CD4-positive, alpha-beta T cell (primary cell): ENCODE measurements at places on chromosomes 4 and X. TPM values are rescaled to one million over a fixed set of nuclear protein-coding genes. Genes with fewer than 3 reads are reported as not detected.

Gene HTN1
- total RNA-seq, result not detected

Gene CHIC1
- total RNA-seq, result 7.2 TPM

Gene PASD1
- not detected for total RNA-seq

Gene RRAGB
- total RNA-seq, result 8.5 TPM

Gene DCAF8L2
- not detected for total RNA-seq

Gene CYTL1
- total RNA-seq, result not detected

Gene PPEF2
- 0.49 TPM for total RNA-seq

Gene EDNRA
- total RNA-seq, result not detected

DNA sequence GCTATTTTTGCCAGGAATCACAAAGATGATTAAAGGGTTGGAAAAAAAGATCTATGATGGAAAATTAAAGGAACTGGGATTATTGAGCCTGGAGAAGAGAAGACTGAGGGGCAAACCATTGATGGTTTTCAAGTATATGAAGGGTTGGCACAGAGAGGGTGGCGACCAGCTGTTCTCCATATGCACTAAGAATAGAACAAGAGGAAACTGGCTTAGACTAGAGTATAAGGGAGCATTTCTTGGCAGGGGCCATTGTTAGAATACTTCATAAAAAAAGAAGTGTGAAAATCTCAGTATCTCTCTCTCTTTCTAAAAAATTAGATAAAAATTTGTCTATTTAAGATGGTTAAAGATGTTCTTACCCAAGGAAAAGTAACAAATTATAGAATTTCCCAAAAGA, 75.1 kb downstream of the NPNT start:
- DNase-seq, result no peak

- DNase-seq, result no peak
These were observed 498.1 kb downstream of the NLGN4X start for GRCh38 chrX:5730556-5730955.

DNA sequence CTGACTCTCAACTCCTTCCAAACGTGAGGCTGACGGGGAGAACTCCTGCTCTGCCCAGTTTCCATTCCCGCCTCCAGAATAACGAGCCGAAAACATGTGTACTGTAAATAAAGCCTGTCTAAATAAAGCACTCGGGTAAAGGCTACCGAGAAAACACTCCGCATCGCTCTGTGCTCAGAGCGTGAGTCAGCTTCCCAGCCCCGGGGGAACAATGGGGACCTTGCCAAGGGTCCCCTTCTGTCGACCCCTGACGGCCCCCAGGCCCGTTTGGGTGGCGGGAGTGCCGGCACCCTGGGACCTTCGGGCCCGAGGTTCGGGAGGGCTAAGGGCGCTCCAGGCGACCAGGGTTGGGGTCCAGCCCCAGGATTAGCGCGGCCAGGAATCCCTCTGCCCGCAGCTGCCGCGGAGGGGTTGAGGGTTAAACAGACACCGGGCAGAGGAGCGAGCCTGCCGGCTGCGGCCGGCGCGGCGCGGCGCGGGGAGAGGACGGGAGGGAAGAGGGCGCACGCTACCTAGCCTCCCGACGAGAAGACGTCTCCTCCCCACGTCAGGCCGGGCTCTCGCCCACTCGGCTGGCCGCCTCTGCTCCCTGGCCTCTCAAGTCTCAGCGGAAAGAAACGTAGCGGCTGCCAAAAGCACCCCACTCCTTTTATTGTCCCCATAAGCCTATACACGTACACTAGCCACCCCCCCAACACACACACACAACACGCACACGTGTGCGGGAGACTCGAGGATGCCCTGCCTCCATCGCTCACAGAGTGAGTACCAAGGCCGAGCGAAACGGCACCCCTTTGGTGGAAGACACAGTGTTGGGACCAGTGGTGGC, 85.5 kb downstream of the BCOR start:
- no peak for DNase-seq

DNA sequence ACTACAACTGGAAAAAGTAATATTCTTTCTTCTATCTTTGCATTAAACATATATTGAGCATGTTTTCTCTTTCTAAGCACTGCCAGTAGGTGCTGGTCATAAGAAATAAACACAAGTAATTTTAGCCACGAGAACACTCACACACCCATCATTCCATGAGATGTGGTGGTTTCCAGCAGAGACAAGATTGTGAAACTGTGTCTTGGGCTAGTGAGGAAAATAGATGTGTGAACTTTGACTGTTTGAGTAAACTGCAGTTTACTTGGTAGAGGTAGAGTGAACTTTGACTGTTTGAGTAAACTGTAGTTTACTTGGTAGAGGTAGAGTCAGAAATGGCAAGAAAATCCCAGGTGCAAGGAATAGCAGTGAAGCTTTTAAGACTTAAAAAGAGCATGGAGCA, 300.9 kb upstream of the HS3ST1 start:
- DNase-seq, result no peak

DNA sequence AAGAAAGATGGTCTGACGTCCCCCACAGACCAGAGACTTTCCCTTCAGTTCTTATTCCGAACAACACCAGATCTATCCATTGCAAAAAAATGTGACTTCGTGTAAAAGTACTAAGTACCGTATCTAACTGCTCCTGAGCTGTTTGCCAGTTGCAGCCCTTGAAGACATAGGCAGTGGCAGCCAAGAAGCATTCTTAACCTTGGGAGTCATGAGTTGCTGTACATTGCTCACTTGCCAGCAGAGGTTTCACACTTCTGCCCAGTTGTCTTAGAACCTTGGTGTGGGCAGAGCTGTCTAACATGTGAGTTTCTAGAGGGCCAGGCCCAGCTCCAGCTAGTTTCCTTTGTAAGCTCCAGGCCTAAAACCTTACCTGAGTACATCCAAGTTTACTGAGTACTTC, 10.5 kb upstream of the CHRDL1 start:
- DNase-seq, result no peak

DNA sequence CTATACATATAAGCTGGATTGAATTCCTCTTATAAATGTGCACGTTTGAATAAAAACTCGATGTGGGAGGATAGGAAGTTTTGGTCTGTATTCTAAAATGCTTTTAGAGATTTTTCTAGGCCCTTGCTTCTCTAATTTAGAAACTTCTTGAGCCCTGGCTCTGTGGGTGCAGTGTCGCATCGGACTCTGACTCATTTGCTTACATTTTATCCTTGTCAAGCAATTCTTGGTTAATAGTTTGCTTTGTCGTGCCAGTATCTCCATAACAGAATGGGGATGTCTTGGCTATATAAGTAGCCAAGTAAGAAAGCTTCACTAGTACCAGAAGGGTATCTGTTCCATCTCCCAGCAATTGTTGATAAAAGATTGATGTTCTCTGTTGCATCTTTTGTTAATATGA, 10.7 kb downstream of the SGMS2 start:
- no peak for DNase-seq

DNA sequence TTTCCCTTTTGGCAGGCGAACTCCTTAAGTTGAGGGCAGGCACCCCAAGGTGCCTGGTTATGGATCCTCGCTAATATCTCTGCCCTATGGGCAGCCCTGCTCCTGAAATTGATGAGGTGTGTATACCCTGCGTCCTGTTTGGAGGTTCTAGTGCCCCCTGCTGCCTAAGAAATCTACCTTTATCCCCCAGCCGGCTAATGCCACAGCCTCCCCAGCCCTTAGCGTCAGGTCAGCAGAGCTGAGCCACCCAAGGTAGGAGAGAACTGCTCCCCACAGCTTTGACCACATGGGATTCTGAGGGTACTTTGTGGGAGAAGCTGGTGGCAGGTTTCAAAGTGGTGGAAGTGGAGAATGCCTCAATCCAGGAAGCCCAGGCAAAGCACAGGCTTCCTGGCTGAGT, 50.8 kb downstream of the ANAPC4 start:
- no peak for DNase-seq

DNA sequence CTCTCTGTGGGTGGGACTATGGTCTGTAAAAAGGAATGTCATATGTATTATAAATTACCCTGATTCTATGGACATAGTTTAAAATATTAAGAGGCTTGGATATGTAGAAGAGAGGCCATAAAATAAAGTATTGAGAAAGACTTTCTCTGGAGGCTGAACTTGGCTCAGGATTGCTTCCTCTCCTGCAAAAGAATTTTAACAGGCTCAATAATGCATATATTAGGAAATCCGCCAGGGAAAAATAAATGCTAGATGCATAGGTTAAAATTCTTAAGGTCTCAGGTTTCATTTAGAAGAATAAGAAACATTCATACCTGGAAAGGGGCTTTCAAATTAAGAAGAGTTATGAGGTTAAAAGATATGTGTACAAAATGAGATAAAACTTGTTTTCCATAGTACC, 424.3 kb downstream of the ARAP2 start:
- no peak for DNase-seq

DNA sequence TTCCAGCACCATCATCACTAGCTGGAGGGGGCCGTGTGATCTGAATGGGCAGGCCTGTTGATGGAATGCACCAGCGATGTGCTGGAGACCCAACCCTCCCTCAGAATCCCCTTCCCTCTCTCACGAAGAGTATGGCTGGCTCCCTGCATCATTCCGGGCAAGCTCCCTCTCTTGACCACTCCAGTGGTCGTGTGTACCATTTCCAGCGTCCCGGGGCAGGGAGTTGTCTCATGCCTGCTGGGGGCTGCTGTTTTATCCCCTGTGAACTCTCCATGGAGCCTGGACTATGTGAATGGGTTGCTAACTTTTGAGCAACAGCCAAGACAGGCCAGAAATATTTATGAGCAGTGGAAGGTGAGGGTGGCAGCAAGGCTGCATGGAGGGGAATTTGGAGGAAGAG, 8.1 kb downstream of the CSAG1 start:
- no peak for DNase-seq
